ENCODE measurements at places on chromosomes 4 and X.

GRCh38 chr4:76499461-76499860, 64.4 kb downstream of the SHROOM3 start:
- peaks cover 7% of the 10 kb centered on the region for H3K27me3 ChIP-seq
- H3K36me3 ChIP-seq: no peaks in the 10 kb centered on the region
- H3K27ac ChIP-seq: no peak overlapping the region
- no peak for DNase-seq
- no peak overlapping the region for H3K4me3 ChIP-seq

DNA sequence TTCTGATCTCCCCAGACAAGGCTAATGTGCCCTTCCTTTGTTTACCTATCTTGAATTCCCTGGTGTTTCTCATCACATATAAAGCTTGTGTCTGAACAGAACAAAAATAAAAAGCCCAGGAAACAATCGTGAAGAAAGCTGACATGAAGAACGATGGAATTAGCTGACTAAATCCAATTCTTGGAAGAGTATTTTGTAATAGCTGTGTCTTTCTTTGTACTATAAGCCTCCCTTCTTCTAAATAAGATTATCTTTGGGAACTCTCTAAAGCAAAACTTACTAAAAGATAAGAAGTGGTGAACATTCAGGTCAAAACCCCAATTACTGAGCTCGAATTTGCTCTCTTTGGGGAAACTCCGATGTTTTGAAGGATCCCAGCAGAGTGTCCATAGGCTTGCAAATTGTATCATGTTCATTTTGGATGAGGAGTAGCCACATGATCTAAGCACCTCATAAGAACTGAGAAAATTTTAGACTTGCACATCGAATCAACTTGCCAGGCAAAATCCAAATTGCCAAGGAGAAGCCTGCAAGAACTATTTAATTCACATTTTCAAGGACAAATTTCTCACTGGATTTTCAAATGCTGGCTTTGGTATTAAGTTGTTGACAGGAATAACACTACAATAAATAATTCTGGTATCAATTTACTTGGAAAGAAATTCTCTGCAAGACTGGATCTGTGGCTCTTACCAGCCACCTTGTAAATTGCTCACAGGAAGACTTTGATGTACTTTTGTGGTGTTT, 106.2 kb downstream of the LNX1 start:
- DNase-seq: no peak
- H3K4me3 ChIP-seq: no peak overlapping the region
- H3K27me3 ChIP-seq: peaks cover 25% of the 10 kb centered on the region

DNA sequence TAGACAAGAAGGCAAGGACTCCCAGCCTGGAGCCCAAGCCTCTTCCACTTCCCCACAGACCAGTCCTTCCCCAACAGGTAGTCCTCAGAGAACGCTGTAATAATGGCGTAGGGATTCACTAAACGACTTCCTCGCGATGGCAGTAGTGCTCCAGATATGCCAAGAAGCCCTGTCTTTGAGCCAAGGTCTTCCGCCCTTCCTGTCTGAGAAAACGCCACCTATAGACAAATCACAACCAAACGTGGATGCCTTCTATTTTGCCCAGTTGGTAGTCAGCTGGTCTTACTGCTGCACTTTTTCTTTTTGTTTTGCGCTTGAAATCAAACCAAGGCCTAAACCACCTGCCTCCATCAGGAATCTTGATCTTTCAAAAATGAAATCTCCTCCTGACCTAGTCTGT, 203.3 kb downstream of the OR13H1 start:
- H3K27me3 ChIP-seq: no peaks in the 10 kb centered on the region
- no peak overlapping the region for H3K27ac ChIP-seq
- H3K4me3 ChIP-seq: no peak overlapping the region

- peaks cover 15% of the 10 kb centered on the region for H3K27me3 ChIP-seq
- no peak overlapping the region for H3K4me3 ChIP-seq
- H3K27ac ChIP-seq: no peak overlapping the region
- peak; percentile 21 for DNase-seq
Observed at GRCh38 chrX:140766024-140766611, 56.6 kb downstream of the LINC00632 start.

- no peak overlapping the region for H3K4me3 ChIP-seq
- H3K4me1 ChIP-seq: peaks cover 3% of the 10 kb centered on the region
- DNase-seq: no peak
- no peak overlapping the region for H3K27ac ChIP-seq
- H3K27me3 ChIP-seq: no peaks in the 10 kb centered on the region
Observed at GRCh38 chrX:153870791-153871360, 15.1 kb downstream of the L1CAM start.

GRCh38 chr4:122170775-122171174, 18.6 kb downstream of the BLTP1 start:
- peaks cover 17% of the 10 kb centered on the region for H3K36me3 ChIP-seq
- peaks cover 6% of the 10 kb centered on the region for H3K4me1 ChIP-seq
- no peak overlapping the region for H3K4me3 ChIP-seq
- DNase-seq: no peak
- no peaks in the 10 kb centered on the region for H3K27me3 ChIP-seq
- no peak overlapping the region for H3K27ac ChIP-seq
